HFFc6 (cell line): ENCODE measurements at places on chromosomes 7 and 10.
A peak's percentile ranks its signal among the peaks of the same experiment; 100 is the strongest.

GRCh38 chr10:33249659-33250345 lies 84.7 kb downstream of the NRP1 start:
- no peak for DNase-seq

- peak; percentile 6 for DNase-seq
Measured at GRCh38 chr7:42189535-42189934, 47.5 kb downstream of the GLI3 start.

DNA sequence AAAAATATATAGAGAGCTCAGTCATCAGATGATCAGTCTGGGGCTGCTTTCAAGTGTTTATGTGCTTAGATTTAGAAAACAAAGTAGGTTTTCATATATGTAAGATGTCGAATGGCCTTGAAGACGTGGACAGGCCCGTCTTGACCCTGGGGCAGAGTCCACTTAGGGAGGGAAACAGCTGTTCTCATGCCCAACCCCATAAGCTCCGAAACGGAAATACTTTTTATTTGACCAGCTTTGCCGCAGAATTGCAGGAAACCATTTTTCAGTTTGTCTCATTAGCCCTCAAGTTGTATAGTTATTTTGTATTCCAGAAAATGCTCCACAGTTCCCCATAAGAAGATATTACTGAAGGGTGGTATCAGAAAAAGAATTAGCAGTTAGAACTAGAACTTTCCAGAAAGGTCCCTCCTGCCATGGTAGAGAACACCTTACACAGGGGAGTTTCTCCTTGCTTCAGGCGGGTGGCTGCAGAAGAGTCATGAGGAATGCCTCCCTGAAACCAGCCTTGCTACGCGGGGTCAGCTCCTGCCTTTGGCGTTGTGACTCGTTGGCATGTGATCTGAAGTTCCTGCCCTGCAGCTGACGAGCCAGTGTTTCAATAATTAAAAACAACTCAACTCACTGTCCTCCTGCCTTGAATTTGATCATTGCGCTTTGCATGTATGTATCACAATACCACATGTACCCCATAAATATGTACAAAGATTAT lies 192.7 kb downstream of the CELF2 start:
- no peak for DNase-seq

- DNase-seq, result no peak
Measured at GRCh38 chr7:45080958-45081669, 7.7 kb downstream of the NACAD start.

DNA sequence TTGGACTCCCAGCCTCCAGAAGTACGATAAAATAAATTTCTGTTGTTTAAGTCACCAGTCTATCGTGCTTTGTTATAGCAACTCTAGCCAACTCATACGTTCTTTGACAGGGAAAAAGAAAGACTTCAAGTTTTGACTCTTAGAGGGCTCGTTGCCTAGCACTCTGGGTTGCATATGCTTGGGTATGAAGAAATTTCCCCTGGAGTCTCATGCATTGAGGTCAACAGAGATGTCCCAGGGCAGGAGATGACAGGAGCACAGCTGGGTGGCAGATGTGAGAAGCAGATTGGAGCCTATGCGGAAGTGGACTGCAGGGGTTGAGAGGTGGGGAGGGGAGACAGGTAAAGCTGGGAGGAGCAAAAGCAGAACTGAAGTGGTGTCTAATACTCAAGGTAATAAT lies 63.3 kb upstream of the JAZF1 start:
- DNase-seq, result no peak

DNA sequence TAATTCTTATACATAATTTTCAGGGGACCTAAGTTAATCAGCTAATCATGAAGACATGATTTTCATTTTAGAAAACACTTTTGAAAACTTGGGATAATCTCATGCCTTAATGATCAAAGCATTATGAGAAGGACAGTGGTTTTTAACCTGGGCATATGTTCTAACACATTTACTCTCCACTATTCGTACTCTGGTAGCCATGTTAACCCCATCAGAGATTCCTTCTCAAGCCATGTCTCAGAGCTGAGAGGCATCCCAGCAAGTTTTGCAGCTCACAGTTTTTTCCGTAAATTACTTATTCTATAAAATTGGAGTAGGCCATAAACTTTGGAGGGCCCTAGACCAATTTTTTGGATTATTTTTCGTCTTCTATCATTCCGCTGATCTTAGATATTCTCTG lies 15.7 kb downstream of the AKR1C1 start:
- no peak for DNase-seq

GRCh38 chr7:20797042-20797461 lies 10.4 kb upstream of the SP8 start:
- DNase-seq, result no peak

DNA sequence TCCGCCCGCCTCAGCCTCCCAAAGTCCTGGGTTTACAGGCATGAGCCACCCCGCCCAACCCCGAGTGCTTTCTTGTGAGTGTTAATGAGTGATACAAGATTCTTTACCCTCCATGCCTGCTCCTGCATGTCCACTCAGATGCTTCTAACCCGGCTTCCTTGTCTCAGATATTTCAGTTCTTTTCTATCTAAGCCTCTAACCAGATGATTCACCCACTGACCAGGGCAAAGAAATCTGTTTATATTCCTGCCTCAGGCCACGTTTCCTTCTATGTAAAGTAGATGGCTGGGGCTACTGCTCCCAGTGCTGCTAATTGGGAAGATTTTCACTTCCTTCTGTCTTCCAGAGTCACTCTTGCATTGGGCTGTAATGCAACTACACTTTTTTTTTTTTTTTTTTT lies 395.1 kb upstream of the ANKRD30A start:
- DNase-seq, result no peak

DNA sequence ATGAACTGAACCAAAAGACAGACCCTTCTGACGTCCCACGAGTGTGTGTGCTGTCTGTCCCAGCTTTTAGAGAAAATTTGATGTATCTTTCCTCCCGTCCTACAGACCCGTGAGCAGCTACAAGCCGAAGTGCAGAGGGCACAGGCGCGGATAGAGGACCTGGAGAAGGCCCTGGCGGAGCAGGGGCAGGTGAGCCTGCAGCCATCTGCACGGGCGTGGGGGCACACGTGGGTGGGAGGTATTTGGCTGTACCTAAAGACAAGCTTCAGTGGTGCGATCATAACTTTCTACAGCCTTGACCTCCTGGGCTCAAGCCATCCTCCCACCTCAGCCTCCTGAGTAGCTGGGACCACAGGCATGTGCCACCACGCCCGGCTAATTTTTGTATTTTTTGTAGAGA lies 41.7 kb upstream of the DPYSL4 start:
- DNase-seq, result no peak

DNA sequence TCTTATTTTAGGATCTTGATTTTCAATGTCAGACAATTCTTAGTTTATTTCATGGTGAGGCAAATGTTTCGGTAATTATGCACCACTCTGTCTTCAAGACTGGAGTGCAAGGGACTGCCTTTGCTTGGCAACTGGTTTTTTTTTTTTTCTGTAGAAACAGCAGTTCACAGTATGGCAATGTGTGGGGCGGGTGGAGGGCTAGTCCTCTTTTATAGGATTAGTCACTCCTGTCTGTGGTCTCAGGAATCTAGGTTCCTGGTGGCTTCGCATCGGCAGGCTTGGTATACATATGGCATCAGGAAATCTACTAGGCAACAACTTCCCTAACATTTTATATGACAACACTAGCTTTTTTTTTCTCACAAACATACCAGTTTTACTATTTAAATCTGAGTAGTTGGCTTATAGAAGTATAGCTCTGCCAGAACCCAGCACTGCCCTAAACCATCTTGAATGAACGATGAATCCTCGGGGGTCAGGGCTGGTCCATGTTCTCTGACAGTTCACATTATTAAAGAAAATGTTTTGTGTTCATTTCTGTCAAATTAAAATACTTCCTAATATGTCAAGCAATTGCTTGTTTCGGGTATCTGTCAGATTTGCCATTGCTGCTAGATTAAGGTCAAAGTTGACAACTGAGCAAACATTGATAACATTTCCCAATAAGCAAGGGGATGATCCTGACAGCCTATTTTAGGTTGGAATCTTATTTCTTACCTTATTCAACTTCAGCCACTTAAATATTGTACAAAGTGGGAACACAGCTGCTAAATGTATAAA lies 289.7 kb upstream of the VSTM2A start:
- no peak for DNase-seq

DNA sequence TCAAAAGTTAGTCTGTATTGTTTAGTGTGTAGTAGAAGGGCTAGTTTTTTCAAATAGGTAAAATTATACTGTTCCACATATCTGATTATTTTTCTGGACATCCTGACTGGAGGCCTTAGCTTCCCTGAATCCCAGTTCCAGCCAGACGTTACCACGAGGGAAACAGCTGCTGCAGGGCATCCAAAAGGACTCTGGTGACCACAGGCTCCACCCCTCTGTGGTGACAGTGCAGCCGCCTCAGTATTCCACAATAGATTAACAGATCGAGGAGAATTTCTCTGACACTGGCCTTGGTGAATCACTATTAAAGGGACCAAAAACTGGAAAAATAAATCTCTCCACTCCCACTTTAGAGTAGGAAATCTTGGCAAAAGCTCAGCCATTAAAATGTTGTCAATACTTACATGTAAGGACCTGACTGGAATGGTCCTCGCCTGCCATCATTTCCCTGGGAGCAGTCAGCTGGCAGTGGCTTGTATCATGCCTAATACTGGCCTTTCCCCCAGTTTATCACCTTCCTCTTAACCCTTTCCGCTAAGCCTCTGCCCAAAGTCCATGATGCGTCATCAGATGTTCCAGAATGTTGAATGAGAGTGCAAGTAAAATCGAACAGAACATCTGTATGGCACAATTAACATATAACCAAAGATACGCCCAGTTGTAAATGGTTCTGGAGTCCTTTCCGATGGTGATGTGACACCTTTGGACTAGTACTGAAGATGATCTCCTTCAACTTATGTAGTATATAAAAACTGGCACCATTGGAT lies 31.6 kb downstream of the ENO4 start:
- no peak for DNase-seq

GRCh38 chr7:69878015-69878414 lies 279.7 kb downstream of the AUTS2 start:
- no peak for DNase-seq

GRCh38 chr10:33010132-33011037 lies 52.4 kb upstream of the ITGB1 start:
- peak; percentile 89 for DNase-seq

GRCh38 chr7:28813243-28813962 lies 144.7 kb downstream of the TRIL start:
- no peak for DNase-seq

- no peak for DNase-seq
Measured at GRCh38 chr10:12491491-12491890, 142.1 kb downstream of the CAMK1D start.

- no peak for DNase-seq
Measured at GRCh38 chr7:77958436-77958835, 159.9 kb downstream of the PHTF2 start.

DNA sequence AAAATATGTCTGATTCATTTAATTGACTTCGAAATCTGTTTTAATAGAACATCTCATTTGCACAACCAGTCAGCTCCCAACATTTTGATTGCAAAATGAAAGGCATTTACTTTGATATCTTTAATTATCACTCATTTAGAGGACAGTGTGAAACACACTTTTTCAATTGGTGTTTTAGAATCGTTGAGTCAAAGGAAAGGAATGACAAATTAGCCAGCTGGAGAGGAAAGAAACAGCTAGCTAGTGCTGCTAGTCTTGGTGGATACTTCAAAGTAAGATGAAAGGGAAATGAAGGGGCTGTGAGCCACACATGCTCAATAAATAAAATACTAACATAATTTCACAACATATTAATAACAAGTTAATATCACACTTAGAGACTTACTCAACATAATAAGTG lies 570.2 kb downstream of the PHTF2 start:
- peak; percentile 4 for DNase-seq

- DNase-seq, result no peak
Measured at GRCh38 chr7:128309124-128309523, 34.6 kb downstream of the RBM28 start.

DNA sequence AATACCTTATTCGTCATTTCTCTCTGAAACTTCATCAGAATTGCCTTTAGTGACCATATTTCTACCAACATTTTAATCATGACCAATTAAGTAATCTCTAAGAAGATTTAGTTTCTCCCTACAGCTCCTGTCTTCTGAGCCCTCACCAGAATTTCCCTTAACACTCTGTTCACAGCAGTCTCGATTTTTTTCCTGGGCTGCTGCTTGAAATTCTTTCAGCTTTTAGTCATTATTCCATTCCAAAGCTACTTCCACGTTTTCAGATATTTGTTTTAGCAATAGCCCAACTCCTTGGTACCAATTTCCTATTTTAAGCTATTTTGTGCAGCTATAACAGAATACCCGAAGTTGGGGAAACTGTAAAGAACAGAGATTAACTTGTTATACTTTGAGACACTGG lies 192.4 kb upstream of the DKK1 start:
- no peak for DNase-seq

DNA sequence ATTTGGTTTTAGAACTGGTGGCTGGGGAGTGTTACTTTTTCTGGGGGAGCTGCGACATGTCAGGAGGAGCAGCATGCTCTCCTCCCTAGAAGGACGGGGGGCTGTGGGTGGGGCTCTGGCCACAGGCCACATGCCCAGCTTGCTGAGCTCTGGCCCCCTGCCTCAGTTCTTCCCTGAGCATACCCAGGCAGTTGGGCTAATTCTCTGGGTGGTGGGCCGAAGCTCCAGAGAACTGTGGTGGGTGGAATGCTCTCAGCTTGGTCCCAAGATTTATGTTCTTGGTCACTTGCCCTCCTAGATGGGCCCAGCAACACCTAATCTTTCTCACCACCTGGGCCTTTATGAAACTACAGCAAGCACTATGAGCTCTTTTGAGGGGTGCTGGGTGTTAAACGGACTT lies 5.1 kb upstream of the ZNF775 start:
- no peak for DNase-seq

DNA sequence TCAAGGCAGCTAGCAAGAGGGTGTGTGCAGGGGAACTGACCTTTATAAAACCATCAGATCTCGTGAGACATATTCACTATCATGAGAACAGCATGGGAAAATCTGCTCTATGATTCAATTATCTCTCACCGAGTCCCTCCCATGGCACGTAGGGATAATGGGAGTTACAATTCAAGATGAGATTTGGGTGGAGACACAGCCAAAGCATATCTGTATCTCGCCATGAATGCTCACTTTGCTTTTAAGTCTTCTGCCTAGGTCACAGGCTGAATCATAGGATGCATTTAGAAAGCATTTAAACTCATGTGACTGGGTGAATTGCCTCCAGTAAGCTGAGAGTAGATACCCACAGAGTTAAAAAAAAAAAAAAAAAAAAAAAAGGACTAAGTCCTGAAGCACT lies 220.0 kb downstream of the AGMO start:
- DNase-seq, result no peak

- no peak for DNase-seq
Measured at GRCh38 chr7:45591101-45591906, 17.1 kb downstream of the ADCY1 start.

DNA sequence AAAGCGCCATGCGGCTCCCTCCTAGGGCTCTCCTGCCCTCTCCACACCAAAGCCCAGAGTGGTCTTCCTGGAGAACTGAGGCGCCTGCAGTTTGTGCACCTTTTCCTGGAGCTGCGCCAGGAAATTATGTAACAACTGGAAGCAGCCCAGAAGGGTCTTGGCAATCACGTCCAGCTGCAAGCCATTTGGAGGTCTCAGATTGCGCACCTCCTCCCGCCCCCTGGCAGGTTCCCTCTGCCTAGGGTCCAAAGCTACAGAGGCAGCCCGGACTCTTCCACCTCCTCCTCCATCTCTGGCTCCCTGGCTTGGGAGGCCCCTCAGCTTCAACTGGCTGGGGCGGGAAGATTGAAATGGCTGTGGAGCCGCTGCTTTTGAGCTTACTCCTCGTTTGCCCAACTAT lies 34.0 kb upstream of the SFTPD start:
- DNase-seq, result no peak
